ENCODE measurements at places on chromosomes 1 and 21. TPM values are rescaled to one million over a fixed set of nuclear protein-coding genes. Genes with fewer than 3 reads are reported as not detected.

TYW3 gene
- 17.2 TPM for total RNA-seq

ITLN2 gene
- not detected for total RNA-seq

PLEKHA6 gene
- total RNA-seq, result 61.5 TPM

AIRE gene
- not detected for total RNA-seq

AIM2 gene
- 2.9 TPM for total RNA-seq

PALMD gene
- 29.1 TPM for total RNA-seq

ITGB3BP gene
- total RNA-seq, result 37.6 TPM

IGSF3 gene
- total RNA-seq, result 31.1 TPM

OR2T35 gene
- not detected for total RNA-seq

CXADR gene
- total RNA-seq, result 80.8 TPM

OR2AK2 gene
- not detected for total RNA-seq

BACE2 gene
- 52.9 TPM for total RNA-seq

DISP1 gene
- total RNA-seq, result 7.1 TPM

SH2D5 gene
- 0.49 TPM for total RNA-seq

DCDC2B gene
- not detected for total RNA-seq

SPATA21 gene
- not detected for total RNA-seq

GRCh38 chr21:40049931-40050290 lies 182.7 kb downstream of the PCP4 start:
- no peak for DNase-seq

GRCh38 chr1:40712997-40713396 lies 21.5 kb downstream of the NFYC start:
- DNase-seq, result no peak

GRCh38 chr1:23366146-23366545 lies 3.5 kb downstream of the ZNF436 start:
- no peak for DNase-seq

GRCh38 chr1:204575221-204576190 lies 59.3 kb downstream of the MDM4 start:
- DNase-seq, result no peak

DNA sequence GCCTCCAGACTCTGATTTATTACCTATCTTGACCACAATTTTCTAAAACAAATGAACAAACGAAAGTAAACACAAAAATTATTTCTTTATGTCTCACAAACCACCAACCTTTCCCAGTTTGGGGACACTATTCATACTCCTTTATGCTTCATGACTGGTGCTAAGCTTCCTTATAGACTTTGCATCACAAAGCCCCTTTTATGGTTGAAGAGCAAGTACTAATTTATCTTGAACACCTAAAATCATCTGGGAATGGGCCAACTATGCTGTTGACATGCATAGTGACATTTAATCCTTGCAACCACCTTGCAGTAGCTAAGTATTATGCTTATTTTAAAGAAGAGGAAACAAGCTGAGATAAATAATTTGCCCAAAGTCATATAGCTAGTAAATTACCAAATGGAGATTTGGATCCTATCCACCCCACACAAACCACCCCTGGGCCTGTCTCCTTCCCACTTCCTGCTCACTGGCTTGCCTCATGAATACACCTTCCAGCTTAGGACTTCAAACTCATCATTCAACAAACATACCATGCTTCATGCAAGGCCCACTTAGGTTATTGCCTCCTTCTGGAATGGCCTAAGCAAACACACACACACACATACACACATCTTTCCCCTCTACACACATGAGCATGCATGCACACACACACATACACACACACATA lies 192.2 kb downstream of the PLPP3 start:
- DNase-seq, result no peak

GRCh38 chr21:44986471-44987291 lies 46.9 kb downstream of the SLX9 start:
- DNase-seq, result no peak

DNA sequence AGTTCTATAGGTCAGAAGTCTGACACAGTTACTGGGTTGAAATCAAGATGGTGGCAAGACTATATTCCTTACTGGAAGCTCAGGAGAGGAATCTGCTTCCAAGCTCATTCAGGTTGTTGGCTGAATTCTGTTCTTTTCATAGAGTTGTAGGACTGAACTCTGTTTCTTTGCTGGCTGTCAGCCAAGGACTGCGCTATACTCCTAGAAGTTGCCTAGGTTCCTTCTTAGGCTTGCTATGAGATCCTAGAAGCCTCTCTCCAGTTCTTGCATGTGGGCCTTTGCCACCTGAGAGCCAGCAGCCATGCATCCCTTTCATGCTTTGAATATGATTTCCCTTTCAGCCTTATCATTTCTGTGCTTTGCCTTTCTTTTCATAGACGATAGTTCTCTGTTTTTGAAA lies 176.4 kb downstream of the RPS6KC1 start:
- DNase-seq, result no peak

GRCh38 chr1:200483491-200484143 lies 73.8 kb upstream of the ZNF281 start:
- DNase-seq, result no peak

DNA sequence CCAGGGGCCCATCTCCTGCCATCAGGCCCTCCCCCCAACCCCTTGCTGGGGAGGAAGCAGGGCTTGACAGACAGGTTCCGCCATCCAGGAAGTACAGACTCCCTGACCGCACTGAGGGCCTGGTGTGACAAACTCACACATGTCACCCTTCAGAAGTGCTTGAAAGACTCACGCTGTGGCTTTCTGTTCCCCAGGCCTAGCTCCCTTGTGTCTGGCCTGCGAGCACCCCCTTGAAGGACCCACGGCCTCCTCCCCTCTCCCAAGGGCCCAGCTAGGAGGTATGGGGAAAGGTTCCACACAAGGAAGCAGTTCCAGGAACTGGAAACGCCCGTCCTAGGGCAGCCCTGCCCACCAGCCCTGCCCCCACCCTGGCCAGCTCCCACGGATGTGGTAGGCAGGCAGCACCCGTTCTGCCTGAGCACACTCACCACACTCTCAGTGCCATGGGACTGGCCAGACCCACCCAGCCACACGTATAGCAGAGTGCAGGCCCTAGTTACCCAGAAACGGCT lies 26.7 kb downstream of the SLC2A1 start:
- DNase-seq, result peak; percentile 91

GRCh38 chr1:197770243-197770642 lies 5.0 kb downstream of the DENND1B start:
- DNase-seq, result no peak

DNA sequence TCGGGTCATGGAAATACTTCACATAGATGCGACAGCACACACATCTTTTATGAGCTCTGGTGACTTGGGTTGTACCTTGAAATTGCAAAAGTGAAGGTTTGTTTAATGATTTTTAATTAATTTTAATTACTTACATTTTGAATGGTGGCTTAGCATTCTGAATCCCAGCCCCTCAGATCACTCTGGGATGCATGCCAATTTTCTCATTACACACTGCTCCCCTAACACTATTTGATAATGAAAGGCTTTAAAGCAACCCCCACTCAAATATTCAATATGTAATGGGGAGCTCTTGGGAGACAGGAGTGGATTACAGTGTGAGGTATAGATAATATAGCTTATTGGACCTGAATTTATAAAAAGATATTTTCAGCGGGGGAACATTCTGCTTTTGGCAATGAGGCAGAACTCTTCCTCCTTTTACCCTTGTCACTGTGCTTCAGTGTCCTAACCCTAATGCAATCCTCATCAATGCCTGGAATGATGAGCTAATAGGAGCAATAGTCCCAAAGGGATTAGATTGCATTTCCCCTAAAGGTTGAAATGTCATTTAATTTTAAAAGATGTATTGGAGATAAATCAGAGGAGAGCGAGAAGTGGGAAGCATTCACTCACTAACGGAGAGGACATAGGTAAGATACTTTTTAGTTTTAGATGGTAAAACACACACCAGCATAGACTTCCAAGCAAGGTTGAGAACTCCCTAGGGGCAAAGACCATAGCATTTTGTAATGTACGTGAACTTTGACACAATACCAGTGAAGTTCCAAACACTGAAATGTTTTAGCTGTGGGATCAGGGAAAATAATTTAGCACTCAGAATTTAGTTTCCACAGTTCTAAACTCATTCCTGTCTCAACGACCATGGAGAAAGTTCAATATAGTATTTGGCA lies 384.1 kb upstream of the PLXNA2 start:
- no peak for DNase-seq

DNA sequence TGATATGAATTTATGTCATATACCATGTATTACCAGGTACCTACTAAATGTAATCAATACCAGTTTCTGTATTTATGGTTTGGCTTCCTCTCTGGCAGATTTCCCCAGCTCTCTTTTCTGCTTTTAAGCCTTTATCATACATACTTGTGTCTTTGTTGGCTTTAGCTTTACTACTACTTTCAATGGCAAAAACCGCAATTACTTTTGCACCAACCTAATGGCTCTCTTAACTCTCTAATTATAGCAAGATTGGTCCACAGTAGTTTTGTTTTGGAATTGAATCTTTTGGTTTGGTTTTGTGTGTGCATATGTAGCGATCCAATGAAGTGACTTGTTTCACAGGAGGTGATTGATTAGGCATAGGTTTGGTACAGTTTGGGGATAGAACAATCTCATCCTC lies 93.6 kb downstream of the ATG4C start:
- DNase-seq, result no peak

DNA sequence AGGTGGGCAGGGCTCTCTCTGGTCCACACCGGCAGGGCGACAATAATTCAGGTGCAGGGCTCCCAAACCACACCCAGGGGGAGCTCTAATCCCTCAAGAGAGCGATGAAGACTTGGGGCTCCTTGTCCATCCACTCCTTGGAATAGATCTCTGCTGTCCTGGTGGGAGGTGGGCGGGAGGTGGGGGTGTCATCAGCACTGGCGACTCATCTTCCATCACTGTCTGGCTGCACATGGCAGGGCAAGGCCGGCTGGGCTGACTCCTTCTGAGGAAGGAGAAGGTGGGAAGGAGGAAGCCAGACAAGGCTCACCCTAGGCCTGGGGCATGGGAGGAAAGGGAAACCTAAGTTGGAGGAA lies 29.3 kb downstream of the TNNT2 start:
- DNase-seq, result no peak

DNA sequence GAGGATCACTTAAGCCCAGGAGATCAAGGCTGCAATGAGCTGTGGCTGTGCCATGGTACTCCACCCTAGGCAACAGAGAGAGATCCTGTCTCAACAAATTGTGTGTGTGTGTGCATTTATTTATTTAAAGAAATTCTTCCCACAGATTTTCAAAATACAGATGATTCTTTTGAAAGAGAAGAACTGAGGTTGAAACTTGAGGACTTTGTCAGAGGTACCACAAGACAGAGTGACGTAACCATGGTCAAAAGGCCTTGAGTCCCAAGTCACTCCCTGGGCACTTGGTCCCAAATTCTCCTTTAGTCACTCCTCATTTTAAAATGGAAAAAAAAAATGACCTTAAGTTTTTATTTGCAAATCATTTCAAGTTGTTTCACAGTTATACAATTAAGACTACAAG lies 57.4 kb downstream of the TIAM1 start:
- DNase-seq, result no peak

DNA sequence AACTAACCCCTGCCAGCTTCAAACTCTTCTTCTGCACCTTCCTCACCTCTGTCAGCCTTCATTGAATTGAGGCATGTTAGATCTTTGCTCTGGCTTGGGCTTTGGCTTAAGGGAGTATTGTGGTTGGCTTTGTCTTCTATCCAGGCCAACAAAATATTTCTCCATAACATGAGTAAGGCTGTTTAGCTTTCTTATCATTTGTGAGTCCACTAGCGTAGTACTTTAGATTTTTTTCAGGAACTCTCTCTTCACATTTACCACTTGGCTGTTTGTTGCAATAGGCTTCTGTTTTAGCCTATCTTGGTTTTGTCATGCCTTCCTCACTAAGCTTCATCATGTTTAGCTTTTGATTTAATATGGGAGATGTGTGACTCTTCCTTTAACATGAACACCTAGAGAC lies 417.5 kb downstream of the NCAM2 start:
- no peak for DNase-seq

- peak; percentile 44 for DNase-seq
These were observed 101.1 kb upstream of the SOD1 start for GRCh38 chr21:31558189-31558961.

DNA sequence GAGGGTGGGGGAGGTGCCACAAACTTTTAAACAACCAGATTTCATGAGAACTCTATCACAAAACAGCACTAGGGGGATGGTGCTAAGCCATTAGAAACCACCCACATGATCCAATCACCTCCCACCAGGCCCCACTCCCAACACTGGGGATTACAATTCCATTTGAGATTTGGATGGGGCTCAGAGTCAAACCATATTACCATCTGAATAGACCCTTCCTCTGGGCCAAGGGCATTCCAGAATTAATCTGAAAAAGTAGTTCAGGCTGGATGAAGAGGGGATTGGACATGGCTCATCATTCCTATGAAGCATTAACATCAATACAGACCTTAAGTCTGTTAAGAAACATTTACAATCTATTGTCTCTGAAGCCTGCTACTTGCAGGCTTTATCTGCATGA lies 149.9 kb upstream of the DNAH14 start:
- no peak for DNase-seq

- DNase-seq, result no peak
These were observed 15.1 kb upstream of the ATP1A4 start for GRCh38 chr1:160136121-160136925.

GRCh38 chr1:155167166-155168104 lies 5.7 kb downstream of the KRTCAP2 start:
- peak; percentile 89 for DNase-seq

GRCh38 chr1:233327651-233328141 lies at the start of gene MAP3K21:
MAP3K21 (plus strand) TSS chr1:233327724; CDS start chr1:233328029, 305 bp downstream.
- DNase-seq, result no peak

- no peak for DNase-seq
These were observed 2.0 kb upstream of the GJC2 start for GRCh38 chr1:228147768-228148167.

GRCh38 chr1:25026730-25027450 lies 96.8 kb upstream of the RUNX3 start:
- DNase-seq, result no peak

GRCh38 chr1:20361805-20362381 lies 71.2 kb downstream of the VWA5B1 start:
- peak; percentile 59 for DNase-seq

GRCh38 chr1:54766726-54767125 lies 2.4 kb upstream of the PARS2 start:
- no peak for DNase-seq

All from ureter (tissue), 1 donor.